Cerebellar cortex (tissue), 1 donor: ENCODE measurements at places on chromosomes 5 and 9.

DNA sequence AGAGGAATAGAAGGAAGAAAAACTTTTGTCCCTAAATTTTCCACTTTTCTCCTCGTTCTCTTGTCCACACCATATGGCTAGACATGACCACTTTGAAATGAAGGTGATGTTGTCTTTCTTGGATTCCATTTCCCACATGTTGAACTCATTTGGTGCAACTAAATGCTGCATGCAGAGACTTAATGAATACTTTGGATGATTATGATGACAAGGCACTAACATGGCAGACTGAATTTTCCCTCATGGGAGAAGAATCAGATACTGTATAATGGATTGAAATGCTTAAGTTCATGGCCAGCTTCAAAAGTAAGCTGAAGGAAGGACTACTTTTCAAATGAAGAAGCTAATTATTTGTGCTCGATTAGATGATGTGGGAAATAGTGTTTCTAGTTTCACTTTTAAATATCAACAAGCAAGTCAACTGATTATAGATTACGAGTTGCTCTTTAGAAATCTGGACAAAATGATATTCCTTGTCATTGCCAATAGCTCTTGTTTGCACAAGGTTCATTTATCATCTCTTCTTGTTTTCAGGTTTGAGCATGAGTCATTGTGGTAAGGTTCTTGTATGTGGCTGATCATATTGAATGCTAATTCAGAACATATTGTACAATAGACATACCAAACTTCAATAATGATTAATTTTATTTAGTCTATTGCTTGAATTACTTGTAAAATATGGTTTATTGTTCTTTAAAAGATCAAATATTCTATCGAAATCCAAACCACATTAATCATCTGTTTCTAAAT, 501.3 kb upstream of the FTMT start:
- no peak for DNase-seq

GRCh38 chr5:172002310-172002709, 4.1 kb downstream of the FBXW11 start:
- no peak for DNase-seq

DNA sequence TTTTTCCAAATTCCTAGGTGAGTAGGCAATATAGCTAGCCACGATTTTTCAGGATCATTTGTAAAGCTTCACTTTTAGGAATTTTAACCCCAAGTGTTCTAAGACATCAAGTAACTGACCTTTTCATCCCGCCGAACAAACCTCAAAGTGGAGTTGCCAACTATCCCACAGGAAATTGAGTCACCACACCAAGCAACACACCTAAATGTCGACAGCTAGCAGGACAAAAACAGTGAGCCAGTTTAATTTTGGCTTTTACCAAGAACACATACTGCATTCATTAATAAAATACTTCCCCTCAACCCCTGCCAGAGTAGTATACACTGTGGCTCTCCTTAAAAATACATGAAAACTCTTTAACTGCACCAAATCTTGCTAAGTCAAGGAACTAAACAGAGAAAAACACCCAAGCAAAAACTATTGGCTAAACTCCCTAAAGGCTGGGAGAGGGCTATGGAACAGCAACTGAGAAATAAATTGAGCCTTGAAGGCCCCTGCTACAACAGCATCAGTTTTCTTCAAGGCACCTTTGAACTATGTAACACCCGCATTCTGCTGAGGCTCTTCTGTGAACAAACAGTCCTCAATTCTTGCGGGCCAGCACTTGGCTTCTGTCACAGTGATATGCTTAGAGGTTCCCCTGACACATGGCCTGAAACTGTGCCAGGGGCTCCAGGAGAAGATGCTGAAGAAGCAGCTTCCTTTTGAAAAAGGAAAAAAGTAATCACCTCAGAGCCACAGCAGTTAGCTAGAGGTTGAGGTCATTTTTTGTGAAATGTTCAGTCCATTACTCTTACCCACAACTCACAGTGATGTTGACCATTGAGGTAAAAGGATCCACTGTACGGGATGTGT, 459.6 kb downstream of the RAB3C start:
- peak; percentile 24 for DNase-seq

DNA sequence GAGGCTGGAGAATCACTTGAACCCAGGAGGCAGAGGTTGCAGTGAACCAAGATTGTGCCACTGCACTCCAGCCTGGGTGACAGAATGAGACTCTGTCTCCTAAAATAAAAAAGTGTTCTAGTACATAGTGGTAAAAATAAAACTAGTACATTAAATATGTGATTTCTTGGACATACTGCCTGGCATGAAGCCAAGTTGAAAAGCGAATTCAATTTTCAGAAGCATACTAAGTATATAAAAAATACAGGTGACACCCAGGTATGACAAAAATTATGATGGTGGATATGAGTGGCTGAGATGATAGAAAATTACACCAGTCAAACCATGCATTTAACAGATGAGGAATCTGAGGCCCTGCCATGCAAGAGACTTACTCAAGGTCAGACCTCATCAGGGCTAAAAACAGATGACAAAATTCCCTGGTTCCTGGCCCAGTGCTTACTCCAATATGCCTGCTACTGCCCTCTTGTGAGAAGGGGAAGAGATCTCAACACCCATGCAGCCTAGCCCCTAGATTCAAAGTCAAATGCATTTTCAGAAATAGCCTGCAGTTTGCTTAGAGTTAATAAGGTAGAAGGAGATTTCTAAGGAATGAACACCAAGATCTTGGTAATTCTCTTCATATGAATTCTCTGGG, 46.6 kb upstream of the GNPDA1 start:
- peak; percentile 44 for DNase-seq

DNA sequence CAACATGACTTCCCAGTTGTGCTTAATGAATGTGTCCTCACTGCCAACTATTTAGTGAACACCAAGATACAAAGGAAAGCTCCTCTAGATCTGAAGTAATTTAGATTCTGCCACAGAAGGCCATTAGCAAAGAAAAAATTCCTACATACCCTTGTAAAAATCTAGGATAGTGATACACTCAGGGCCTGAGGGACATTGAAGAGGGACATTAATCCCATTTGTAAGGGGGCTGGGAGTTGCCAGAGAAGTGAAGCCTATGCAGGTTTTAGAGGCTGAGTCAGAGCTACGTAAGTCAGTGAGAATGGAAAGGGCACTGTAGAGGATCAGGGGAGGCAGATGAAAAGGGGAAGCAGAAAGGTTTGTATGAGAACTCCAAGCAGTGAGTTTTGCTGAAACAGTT, 286.9 kb upstream of the TARS1 start:
- DNase-seq: no peak

DNA sequence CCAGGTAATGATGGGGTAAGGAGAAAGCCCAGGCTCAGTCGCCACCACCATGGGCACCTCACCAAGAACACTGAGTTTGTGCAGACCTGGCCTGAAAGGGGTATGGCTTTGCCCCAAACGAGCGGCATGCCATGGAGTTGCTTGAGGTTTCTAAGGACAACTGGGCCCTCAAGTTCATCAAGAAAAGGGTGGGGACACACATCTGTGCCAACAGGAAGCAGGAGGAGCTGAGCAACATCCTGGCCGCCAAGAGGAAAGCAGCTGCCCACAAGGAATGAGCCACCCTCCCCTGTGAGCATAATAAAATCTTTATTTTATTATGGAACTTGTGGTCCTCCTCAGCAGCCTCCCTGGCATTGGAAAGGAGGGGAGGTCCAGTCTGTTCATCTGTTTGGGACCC, 23.8 kb downstream of the CD14 start:
- DNase-seq: no peak

GRCh38 chr5:127112347-127112864, 39.1 kb upstream of the C5orf63 start:
- DNase-seq: no peak

DNA sequence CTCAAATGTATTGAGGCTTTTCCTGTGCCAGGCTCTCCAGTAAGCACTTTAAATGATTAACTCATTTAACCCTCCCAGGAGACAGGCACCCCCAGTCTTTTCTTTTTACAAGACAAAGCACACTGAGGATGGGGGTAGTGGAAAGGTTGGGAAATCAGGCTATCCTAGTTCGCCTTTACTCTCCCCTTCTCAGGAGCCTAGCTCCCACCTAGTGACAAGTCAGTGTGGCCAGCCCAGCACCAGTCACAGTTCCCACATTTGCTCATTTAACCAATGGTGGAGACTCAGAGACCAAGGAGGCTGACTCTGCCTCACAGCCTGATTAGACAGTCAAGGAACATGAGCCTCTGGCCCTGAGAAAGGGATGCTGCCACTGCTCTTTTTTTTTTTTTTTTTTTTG, 3.5 kb downstream of the ALDH7A1 start:
- DNase-seq: no peak

DNA sequence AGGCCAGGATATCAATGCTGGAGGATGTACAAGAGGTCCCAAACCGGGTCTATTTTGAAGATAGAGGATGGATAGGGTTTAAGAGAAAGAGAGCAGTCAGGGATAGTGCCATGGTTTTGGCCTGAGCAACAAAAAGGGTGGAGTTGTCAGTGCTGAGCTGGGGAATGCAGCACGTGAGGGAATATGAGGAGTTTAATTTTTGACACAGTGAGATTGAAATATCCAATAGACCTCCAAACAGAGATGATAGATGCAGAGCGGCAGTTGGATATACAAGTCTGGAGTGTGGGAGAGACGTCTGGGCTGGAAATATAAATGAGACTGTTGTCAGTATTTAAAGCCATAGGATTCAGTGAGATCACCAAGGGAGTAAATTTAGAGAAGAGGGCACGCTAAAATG, 136.7 kb upstream of the EFNA5 start:
- DNase-seq: no peak

GRCh38 chr5:170306381-170306831, 8.8 kb upstream of the LCP2 start:
- no peak for DNase-seq
